ENCODE measurements at places on chromosomes 16 and 17.
A peak's percentile ranks its signal among the peaks of the same experiment; 100 is the strongest.

DNA sequence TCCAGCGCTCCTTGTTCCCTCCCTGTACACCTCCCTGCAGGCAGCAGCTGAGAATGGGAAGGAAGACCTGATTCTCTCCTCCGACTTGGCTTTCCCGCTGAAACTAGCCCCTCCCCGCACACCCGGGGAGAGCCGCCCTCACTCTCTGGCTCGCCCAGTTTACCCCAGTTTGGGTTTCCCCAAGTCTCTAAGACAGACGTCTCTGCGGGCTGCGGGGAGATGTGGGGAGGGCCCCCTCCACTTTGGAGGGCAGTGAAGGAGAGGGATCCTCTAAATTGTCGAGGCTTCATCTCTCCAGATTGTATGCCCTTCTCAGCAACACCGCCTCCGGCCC lies 797 bp downstream of the GRB7 start:
- DNase-seq: no peak

DNA sequence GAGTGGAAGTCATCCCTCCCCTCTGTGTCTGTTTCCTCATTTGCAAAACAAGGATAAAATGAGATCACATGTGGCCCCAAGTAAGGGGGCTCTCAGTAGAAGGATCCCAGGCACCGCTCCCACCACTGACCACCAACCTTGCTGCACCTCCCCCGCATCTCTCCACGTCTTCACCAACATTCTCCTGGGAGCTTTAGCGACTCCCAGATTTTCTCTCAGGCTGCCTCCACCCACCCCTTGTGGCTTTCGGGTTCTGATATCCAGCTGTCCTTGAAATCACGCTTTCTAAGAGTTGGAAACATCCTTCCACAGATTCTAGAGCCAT lies 16.4 kb upstream of the NTN1 start:
- no peak for DNase-seq

DNA sequence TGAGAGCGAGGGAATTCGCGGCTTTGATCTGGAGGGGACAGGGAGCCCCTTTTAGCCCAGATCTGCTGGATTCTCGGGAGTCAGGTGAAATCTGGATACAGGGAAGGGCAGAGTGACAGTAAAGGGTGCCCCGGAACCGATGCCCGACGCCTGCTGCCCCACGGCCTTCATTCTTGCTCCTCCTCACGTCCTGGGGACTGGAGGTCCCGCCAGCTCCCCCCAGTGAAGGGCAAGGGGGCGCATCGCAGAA lies 596 bp downstream of the OR1F1 start:
- no peak for DNase-seq

- DNase-seq: no peak
These were observed 6.5 kb downstream of the IRX5 start for GRCh38 chr16:54936979-54937670.

DNA sequence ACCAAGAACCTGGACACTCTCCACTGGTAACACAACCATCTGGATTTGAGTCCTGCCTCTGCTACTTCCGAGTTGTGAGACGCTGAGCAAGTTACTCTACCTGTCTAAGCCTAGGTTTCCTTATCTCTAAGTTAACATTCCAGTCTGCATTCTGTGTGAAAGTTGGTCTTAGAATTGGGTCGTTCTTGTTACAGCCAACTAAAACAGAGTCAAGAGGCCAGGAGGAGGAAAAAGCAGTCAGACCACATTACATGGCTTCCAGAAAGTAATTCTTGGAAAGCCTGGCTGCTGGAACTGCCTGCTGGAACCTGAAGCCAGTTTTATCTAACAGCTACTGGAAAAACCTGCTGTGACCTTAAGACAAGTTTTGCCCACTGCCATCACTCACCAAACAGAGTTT lies 38.4 kb upstream of the XYLT1 start:
- DNase-seq: no peak

- DNase-seq: peak; percentile 90
These were observed 709 bp upstream of the ENO3 start for GRCh38 chr17:4950075-4950745.

DNA sequence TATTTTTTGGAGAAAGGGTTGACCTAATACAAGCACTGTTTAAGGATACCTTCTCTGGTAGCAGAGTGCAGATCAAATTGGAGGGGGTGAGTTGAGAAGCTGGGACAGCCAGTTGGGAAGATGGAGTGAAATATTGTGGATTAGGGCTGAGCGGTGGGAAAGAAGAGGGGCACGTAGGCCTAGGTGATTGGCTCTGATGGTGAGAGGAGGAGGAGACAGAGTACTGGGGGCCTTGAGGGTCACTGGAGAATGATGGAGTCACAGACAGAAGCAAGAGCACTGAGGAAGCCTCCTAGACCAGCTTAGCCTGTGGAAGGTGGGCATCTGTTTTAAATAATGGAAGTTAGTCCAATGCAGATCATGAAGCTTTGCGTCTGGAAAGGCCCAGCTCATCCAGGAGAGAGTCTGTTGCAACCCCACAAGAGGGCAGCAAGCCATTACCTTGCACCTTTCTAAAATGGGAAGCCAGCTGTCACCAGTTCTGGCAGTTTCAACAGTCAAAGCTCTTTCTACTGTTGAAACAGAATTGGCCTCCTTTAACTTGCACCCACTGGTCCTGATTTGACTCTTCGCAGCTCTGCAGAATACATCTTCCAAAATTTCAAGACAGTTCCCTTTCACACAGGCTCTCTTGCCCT lies 11.8 kb downstream of the SLC9A5 start:
- peak; percentile 83 for DNase-seq

- DNase-seq: no peak
These were observed 26.6 kb downstream of the GOSR2 start for GRCh38 chr17:46949291-46950174.

- peak; percentile 89 for DNase-seq
These were observed 4.5 kb downstream of the CCR7 start for GRCh38 chr17:40560592-40561293.

GRCh38 chr17:73595479-73595878 lies 48.8 kb downstream of the SDK2 start:
- DNase-seq: no peak

GRCh38 chr16:1763521-1764511 lies 7.5 kb downstream of the NME3 start:
- no peak for DNase-seq

DNA sequence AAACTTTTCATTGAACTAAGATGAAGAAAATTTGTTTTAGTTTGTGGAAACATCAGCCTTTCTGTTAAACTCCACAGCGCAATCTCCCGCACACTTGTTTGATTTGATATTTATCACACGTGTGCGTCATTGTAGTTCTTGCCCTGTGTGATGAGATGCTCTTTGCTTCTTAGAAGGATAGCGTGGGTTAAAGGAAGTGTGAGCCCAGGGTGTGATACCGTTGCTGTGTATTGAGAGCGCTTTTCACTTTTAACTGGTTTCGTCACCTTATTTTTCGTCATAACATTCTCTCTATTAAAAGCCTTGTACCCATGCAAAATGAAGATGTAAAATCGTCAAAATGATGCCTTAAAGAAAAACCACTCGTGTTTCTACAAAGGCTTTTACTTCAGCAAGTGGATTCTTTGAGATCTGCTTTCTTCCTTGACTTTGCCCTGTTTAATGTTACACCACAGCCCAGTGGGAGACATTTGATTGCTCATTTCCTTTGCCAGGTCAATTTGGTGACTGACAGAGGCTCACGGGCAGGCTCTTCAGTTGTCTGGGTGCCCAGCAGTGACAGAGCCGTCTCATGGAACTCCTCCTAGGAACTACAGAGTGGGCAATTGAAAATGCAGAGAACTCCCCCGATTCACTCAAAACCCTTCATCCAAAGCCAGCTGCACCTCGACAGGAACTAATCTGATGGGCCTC lies 61.1 kb downstream of the RPA1 start:
- no peak for DNase-seq

DNA sequence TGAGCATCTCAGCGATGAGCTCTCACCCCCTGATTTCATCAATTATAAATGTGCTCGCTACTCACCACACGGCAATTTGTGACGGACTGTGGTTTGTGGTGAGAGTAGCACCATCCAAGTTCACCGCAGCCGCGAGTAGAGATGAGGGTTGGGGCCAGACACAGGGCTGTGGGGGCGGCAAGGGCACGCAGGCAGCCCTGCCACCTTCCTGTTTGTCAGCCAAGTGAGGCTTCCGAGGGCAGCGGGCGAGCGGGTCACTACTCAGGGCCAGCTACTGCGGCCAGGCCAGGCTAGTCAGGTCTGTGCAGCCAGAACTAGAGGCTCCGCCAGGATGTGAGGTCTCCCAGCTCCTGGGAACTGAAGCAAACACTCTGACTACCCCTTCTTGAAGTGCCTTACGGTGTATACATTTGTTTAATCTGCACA lies 39.6 kb upstream of the MEOX1 start:
- DNase-seq: peak; percentile 78

- DNase-seq: no peak
These were observed 36.2 kb downstream of the ABR start for GRCh38 chr17:1143573-1143972.

DNA sequence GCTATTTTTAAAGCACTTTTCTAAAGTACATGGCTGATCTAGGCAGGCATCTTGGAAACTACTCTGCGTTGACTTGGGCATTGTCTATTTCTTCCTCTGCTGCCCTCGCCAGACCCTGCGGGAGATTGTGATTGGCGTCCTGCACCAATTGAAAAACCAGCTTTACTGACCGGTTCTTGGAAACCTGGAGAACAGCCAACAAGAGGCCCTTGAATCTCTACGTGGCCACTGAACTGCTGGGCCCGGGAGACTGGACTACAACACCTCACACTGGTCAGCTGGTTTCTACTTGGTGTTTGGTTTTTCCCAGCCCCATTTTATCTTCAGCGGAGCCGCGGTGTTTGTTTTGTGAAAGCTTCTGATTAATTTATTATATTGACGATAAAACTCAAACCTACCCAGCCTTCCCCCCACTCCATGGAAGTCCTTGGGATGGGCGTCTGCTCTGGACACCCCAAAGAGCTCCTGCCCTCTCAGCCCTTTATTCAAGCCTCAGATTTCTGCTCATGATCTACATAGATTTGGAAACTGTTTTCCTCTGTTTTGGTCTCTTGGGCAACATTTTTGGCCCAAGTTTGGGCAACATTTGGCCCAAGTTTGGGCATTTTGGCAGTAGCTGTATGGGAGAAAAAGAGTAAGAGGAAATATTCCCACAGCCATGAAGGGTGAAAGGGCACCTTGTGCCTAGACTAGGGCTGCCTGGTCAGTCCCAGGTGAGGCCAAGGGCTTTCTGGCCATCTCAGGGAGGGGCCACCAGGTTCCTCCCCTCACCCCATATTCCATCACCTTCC lies 4.7 kb downstream of the MLX start:
- no peak for DNase-seq

GRCh38 chr17:35242158-35242804 lies 591 bp upstream of the SLFN5 start:
- peak; percentile 76 for DNase-seq

GRCh38 chr16:67537270-67537635 lies 8.6 kb downstream of the RIPOR1 start:
- no peak for DNase-seq

GRCh38 chr17:58153046-58153445 lies 4.9 kb downstream of the OR4D1 start:
- peak; percentile 5 for DNase-seq

GRCh38 chr17:78868391-78868790 lies 27.8 kb upstream of the USP36 start:
- no peak for DNase-seq

DNA sequence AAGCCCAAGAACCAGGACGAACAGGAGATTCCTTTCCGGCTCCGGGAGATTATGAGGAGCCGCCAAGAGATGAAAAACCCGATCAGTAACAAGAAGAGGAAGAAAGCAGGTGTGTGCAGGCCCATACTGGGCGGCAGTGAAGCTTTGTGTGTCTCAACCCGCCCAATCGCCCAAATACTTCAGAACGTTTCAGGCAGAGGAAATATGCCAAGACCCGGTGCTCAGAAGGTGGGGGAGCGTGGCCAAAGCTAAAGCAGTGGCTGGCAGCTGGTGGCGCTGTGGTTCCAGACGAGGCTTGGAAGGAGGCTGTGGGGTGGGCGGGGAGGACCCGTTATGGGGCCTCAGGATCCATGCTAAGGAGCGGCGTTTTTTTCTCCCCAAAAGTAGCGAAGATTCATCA lies 1.2 kb downstream of the CCDC137 start:
- DNase-seq: no peak

GRCh38 chr16:71870818-71871217 lies 13.2 kb downstream of the ZNF821 start:
- DNase-seq: no peak

DNA sequence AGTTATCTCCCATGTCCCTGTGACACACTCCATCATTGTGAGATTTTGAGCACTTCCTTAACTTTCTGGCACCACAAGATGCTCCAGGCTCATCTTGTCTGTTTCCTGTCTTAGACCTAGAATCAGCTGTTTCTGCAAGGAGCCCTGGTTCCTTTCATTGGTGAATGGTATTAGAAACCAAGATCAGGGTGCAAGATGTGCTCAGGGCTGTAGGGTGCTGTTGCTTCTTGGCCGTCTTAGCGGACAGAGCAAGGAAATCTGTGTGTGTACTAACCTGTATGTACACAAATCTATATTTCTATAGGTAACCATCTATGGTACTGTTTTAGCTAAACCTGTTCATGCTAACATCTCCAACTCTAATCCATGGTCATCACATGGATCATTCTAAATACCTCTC lies 8.1 kb upstream of the PRM1 start:
- DNase-seq: no peak

DNA sequence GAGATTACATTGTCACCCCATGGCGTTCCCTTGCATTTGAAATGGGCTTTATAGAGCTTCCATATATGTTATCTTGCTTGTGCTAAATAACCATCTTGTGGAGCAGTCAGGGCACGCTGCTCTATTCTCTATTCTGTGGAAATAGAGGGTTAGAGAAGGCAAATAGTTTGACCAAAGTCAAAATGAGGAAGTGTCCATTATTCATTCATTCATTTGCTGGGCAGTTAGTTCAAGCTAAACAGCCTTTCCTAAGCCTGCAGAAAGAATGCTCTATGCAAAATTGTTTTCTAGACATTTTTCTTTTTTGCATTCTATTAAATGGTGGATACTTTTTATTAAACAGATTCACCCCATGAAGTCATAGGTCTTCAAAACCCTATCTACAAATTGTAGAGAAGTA lies 67.8 kb upstream of the ELAC2 start:
- peak; percentile 1 for DNase-seq

- no peak for DNase-seq
These were observed 12.8 kb upstream of the GFAP start for GRCh38 chr17:44928136-44928535.

- DNase-seq: peak; percentile 85
These were observed 4.3 kb upstream of the MYL4 start for GRCh38 chr17:47204722-47205418.

DNA sequence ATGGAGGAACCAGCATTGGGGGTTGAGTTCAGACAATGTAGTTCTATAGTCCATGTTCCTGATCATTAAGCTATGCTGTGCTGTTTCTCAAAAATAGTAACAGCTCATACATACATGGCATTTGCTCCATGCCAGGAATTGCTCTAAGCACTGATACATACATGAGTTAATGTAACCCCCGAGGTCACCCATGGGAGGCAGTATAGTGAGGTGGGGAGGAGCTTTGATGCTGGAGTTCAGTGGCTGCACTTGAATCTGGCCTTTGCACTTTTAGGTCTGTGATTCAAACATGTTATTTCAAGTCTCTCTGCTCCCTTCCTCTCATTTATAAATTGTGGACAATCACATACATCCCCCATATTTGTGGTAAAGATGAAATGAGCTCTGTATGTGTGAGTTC lies 223.1 kb upstream of the WSB1 start:
- no peak for DNase-seq
